Endodermal cell (in vitro differentiated cells): ENCODE measurements at places on chromosomes 6 and 20.

DNA sequence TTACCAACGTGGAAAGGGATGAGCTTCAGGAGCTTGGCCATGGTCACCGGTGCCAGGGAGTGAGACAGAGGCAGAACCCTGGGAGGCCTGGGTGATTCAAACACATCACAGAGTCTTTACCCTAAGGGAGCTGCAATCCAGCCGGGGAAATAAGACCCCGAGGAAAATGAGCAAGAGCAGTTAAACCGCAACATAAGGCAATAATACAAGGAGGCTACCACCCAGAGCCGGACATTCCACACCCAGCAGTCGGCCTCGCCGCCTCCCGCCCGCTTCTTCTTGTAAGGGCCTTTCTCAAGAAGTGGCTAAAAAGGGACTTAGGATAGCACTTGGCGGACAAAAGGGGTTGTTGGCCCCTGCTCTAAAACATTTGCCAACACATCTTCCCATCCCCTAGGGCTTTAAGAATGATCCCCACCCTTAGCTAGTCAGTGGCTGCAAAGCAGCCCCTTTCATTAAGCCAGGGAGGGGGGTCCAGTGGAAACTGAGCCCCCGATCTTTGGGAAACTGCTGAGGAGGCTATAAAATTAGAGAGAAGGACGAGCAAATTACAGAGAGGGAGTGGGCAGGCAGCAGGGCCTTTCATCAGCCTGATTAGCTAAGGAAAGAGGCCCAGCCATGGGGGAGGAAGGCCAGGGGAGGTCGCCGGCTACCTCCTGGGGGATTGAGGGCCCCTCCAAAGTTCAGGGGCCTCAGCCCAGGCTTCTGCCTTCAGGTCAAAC, 34.3 kb downstream of the SNX5 start:
- DNase-seq = peak; percentile 85

DNA sequence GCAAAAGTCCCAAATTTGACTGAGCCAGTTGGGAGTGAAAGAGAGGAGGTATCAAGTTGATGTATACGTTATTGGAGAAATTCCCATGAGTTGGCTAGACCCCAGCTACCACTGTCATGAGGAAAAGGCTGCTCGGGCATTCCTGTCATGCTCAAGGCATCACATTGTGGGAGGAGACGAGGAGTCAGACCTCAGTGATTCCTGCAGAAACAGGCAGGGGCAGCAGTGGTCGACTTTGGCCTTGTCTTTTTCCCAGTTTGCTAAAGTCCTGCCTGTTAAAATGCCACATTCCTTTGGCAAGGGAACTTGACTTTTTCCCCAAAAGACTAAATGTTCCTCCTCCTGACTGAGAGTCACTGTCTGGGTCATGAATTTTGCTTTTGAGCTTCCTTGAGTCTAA, 295.5 kb upstream of the HS3ST5 start:
- peak; percentile 83 for DNase-seq

DNA sequence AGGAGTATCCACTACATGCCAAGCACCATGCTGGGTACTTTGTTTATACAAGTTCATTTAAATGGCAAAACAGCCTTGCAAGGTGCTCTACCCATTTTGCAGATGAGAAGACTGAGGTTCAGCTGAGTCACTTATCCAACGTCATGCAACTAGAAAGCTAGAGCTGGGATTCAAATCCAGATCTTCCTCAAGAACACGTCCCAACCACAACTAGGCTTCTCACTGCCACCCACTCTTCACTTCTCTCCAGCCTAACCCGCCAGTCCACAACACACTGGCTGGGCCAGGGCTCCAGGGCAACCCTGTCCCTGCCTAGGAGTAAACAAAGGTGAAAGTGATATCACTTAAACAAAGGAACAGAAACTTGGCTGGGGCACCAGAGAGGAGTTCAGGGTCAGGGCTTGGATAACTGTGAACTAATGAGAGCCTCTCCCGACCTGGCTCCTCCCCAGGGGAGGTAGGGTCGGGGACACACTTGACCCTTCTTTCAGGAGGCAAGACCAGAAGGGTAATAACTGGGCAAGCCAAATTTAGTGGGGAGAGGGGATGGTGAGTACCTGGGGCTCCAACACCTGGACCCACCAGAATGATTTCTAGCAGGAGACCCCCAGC, 7.9 kb downstream of the SDC4 start:
- peak; percentile 66 for DNase-seq

- no peak for DNase-seq
Observed at GRCh38 chr20:56195946-56196345, 52.6 kb upstream of the MC3R start.

- DNase-seq = no peak
Observed at GRCh38 chr6:107264357-107264840, 149.1 kb upstream of the BEND3 start.

- DNase-seq = no peak
Observed at GRCh38 chr20:15555913-15556312, 1017.3 kb downstream of the KIF16B start.

- no peak for DNase-seq
Observed at GRCh38 chr6:53032849-53033248, 32.4 kb upstream of the FBXO9 start.

DNA sequence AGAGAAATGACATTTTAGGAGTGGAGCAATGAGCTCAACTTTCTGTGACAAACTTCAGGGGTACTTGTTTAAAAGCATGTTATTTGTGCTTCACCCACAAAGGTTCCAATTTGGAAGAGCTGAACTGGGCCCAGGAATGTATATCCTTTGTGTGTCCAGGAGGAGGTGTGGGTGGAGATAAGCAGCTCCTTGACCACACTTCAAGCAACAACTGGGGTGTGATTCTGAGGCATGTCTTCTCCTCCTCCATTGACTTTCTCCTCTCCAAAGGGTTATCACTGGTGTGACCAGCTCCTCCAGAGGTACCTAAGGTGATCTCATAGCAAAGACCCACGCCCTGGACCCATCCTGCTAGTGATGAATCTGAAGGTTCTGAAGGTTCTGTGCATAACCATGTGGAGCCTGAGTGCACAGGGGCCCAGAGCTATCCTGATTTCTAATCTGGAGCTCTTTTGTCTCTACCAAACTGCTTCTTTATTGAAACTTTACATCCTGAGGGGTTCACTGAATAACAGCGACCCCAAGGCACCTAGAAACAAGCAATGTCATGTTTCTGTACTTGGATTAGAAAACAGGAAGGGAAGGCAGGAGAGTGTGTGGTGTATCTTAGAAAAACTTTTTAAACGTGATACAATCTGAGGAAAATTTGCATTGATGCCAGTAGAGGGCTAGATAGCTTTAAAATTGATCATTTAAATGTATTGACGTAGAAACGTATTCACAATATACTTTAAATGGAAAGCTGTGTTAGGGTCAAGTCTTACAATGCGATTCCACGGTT, 60.9 kb upstream of the CD93 start:
- peak; percentile 15 for DNase-seq
